ENCODE measurements at places on chromosomes 5 and 9. TPM values are rescaled to one million over a fixed set of nuclear protein-coding genes. Genes with fewer than 3 reads are reported as not detected.

DNA sequence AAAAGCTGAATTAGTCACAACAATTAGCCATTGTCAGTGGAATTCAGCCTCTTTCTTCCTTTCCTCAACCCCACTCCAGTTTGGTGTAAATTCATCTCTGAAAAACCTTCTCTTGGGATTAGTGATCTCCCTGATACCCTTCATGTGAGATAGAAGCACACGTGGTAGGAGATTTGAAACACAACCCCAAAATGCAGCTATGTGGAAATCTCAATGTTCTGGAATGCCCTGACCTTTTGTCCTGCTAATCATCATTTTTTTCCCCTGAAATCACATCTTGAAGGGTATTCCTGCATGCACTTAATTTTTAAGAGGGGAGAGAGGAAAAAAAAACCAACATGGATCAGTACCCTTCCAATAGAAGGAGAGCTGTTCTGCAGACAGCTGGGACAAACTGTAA, 612.6 kb downstream of the EBF1 start:
- no peak for DNase-seq
- H3K4me3 ChIP-seq, result no peak overlapping the region
- H3K4me1 ChIP-seq, result no peaks in the 10 kb centered on the region

- no peak for DNase-seq
- H3K27me3 ChIP-seq, result no peaks in the 10 kb centered on the region
- H3K4me1 ChIP-seq, result peaks cover 5% of the 10 kb centered on the region
- H3K4me3 ChIP-seq, result no peak overlapping the region
- H3K36me3 ChIP-seq, result no peaks in the 10 kb centered on the region
Observed at GRCh38 chr5:67094476-67095300, 101.9 kb downstream of the CD180 start.

GRCh38 chr9:84304166-84304565, 36.4 kb downstream of the SLC28A3 start:
- no peak overlapping the region for H3K27ac ChIP-seq
- no peaks in the 10 kb centered on the region for H3K27me3 ChIP-seq
- no peak for DNase-seq
- H3K4me3 ChIP-seq, result no peak overlapping the region

DNA sequence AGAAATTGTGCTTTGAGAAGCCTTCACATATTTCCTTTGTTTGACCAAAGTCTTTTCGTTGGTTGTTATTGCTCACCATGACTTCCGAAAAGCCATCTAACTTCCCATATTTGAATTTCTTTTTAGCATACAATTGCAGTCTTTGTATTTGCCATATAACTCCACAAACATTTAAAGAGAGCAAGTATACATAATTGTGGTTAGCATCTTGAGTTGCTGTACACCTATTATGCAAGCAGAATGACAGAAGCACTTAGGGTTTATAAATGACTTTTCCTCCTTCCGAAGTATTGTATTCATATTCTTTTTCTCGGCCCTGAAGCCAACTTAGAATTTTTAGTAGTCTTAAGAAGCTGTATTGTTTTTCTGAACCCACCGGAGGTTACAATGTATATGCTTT, 250.4 kb downstream of the RFK start:
- H3K4me1 ChIP-seq, result no peaks in the 10 kb centered on the region
- no peak overlapping the region for H3K4me3 ChIP-seq
- peaks cover 9% of the 10 kb centered on the region for H3K36me3 ChIP-seq
- H3K27ac ChIP-seq, result no peak overlapping the region
- H3K27me3 ChIP-seq, result no peaks in the 10 kb centered on the region
- no peak for DNase-seq

GRCh38 chr9:126421567-126422428, 95.2 kb downstream of the MVB12B start:
- no peak overlapping the region for H3K27ac ChIP-seq
- no peak overlapping the region for H3K4me3 ChIP-seq
- DNase-seq, result no peak

- no peak overlapping the region for H3K27ac ChIP-seq
- H3K4me1 ChIP-seq, result no peaks in the 10 kb centered on the region
- no peak overlapping the region for H3K4me3 ChIP-seq
- peaks cover 6% of the 10 kb centered on the region for H3K27me3 ChIP-seq
- DNase-seq, result peak; percentile 61
- H3K36me3 ChIP-seq, result no peaks in the 10 kb centered on the region
Observed at GRCh38 chr9:112925058-112925641, 34.5 kb upstream of the SLC46A2 start.

- H3K36me3 ChIP-seq, result peaks cover 19% of the 10 kb centered on the region
- H3K27ac ChIP-seq, result no peak overlapping the region
- DNase-seq, result no peak
- H3K27me3 ChIP-seq, result no peaks in the 10 kb centered on the region
Observed at GRCh38 chr5:6616632-6617031, 16.2 kb downstream of the NSUN2 start.

GRCh38 chr9:18324928-18325745, 148.8 kb upstream of the ADAMTSL1 start:
- no peak for DNase-seq
- H3K27ac ChIP-seq, result no peak overlapping the region
- H3K4me3 ChIP-seq, result no peak overlapping the region
- H3K36me3 ChIP-seq, result no peaks in the 10 kb centered on the region

GRCh38 chr9:34996905-34997279, 7.3 kb downstream of the DNAJB5 start:
- DNase-seq, result peak; percentile 93
- H3K27me3 ChIP-seq, result no peaks in the 10 kb centered on the region
- no peak overlapping the region for H3K4me3 ChIP-seq
- H3K27ac ChIP-seq, result peak overlapping the region; percentile 86
- peaks cover 8% of the 10 kb centered on the region for H3K4me1 ChIP-seq

DNA sequence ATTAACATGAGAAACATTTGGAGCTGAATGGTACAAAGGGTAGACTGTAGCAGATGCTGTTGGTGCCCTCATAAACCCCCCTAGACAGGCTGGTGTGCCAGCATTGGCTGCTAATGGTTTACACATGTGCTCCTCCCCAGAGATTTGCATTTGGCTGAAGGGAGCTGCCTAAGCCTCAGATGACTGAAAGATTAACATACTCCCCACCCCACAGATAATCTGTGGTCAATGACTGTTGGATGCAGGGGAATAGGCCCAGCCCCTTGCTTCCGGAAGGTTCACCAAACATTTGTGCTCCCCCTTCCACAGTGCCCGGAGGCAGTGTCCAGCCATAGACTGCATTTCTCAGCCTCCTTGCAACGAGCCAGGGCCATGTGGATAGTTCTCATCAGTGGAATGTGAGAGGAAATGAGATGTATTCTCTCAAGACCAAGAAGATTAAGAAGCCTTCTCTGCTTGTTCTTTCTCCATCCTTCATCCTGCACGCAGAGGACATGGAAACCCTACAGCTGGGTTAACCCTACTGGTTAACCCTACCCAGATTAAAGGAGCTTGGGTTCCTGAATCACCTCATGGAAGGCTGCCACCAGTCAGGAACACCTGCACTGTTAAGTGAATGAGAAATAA, 79.6 kb downstream of the PHAX start:
- H3K27ac ChIP-seq, result no peak overlapping the region
- no peaks in the 10 kb centered on the region for H3K4me1 ChIP-seq
- no peaks in the 10 kb centered on the region for H3K27me3 ChIP-seq
- no peak overlapping the region for H3K4me3 ChIP-seq
- H3K36me3 ChIP-seq, result no peaks in the 10 kb centered on the region

DNA sequence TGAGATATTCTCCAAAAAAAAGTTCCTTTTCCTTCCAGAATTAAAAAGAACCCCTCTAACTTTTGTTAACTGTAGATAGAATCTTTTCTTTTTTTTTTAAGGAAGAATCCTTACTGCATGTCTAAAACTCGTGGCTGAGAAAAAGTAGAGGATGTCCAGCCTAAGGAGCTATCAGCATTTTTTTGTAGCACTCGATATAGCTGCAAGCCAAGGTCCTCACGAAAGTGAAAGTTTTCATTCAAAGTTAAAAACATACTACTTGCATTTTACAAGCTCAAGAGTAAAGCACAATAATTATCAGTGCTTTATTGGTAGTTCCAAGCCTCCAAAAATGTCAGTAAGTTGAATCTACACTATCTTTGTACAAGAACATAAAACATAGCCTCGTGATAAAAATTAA, 28.7 kb upstream of the ZSWIM6 start:
- DNase-seq, result no peak
- peaks cover 2% of the 10 kb centered on the region for H3K4me1 ChIP-seq
- no peak overlapping the region for H3K4me3 ChIP-seq
- no peaks in the 10 kb centered on the region for H3K36me3 ChIP-seq

DNA sequence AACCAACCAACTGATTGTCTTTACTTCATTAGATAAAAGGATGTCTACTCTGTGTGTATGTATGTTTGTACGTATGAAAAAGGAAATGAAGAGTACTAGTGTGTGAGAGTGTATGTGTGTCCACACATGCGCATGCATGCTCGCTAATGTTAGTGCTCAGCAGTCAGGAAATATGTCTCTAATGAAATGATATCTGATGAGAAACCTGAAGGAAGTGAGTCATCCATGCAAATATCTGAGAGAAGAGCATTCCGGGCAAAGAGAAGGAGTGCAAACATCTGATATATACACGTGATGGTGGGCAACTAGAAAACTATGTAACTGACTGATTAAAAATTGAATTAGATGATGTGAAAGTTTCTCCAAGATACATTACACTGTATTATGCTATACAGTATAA, 29.6 kb upstream of the UGCG start:
- no peak overlapping the region for H3K27ac ChIP-seq
- DNase-seq, result no peak
- H3K4me1 ChIP-seq, result no peaks in the 10 kb centered on the region
- no peaks in the 10 kb centered on the region for H3K27me3 ChIP-seq

DNA sequence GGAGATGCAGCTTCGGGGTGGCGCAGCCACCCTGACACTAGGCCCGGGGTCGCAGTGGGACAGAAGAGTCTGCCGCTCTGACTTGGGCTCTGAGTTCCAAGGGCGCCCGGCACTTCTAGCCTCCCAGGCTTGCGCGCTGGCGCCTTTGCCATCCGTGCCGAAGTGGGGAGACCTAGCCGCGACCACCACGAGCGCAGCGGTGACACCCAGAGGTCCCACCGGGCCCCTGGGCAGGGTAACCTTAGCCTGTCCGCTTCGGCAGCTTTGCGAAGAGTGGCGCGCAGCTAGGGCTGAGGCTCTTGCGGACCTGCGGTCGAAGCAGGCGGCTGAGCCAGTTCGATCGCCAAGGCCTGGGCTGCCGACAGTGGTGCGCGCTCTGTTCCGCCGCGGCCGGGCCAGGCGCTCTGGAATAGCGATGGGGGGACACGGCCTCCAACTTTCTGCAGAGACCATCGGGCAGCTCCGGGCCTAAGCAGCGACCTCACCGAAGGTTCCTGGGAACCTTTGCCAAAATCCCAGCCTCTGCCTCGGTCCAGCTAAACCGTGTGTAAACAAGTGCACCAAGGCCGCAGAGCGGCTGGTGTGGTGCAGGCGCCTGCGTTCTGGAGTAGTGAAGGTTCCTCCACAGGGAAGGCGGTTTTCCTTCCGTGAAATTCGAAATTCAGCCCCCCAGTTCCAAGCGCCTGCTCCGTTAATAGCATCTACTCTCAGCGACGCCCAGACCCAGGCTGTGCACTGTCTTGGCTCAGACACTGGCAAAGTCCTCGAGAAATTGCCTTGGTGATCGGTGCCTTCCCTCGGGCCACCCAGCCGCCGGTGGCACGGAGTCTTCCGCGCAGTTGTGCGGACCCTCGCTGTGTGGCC, 7.4 kb downstream of the TLX3 start:
- DNase-seq, result no peak
- H3K27me3 ChIP-seq, result peaks cover 92% of the 10 kb centered on the region
- H3K27ac ChIP-seq, result no peak overlapping the region
- no peaks in the 10 kb centered on the region for H3K36me3 ChIP-seq

DNA sequence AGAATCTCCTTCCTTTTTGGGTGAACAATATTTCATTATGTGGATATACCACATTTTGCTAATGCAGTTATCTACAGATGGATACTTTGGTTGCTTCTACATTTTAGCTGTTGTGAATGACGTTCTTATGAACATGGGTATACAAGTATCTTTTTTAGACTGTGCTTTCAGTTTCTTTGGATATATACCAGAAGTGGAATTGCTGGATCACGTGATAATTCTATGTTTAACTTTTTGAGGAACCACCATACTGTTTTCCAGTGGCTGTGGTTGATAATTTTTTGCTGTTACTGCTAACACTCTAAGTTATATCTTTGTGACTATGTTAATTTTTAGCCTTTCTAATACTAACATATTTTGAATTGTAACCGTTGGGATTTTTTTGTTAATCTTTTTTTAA, 12.5 kb downstream of the WDR70 start:
- peaks cover 23% of the 10 kb centered on the region for H3K36me3 ChIP-seq
- H3K27me3 ChIP-seq, result no peaks in the 10 kb centered on the region
- no peak overlapping the region for H3K27ac ChIP-seq
- H3K4me1 ChIP-seq, result no peaks in the 10 kb centered on the region
- DNase-seq, result no peak
- no peak overlapping the region for H3K4me3 ChIP-seq

DNA sequence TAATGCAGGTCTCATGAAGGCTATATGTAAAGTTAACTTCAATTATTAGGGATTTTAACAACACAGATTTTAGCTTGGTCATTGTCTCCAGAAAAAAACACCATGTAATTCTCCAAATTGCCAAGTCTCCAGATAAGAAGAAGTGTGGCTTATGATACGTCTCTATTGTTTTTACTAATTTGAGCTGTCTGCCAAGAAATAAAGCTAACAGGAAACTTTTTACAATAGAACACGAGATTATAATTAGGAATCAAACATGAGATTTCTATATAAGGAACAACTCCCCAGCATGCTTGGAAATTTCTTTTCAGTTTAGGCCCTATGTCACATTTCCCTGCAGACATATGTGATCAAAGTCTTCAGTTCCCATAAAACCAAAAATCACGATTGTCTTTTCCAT, 142.7 kb downstream of the MCTP1 start:
- no peaks in the 10 kb centered on the region for H3K36me3 ChIP-seq
- H3K27ac ChIP-seq, result no peak overlapping the region
- DNase-seq, result no peak

GRCh38 chr5:171635028-171635427, 150.6 kb upstream of the SMIM23 start:
- no peak for DNase-seq
- H3K27ac ChIP-seq, result no peak overlapping the region
- no peaks in the 10 kb centered on the region for H3K36me3 ChIP-seq
- no peaks in the 10 kb centered on the region for H3K4me1 ChIP-seq

DNA sequence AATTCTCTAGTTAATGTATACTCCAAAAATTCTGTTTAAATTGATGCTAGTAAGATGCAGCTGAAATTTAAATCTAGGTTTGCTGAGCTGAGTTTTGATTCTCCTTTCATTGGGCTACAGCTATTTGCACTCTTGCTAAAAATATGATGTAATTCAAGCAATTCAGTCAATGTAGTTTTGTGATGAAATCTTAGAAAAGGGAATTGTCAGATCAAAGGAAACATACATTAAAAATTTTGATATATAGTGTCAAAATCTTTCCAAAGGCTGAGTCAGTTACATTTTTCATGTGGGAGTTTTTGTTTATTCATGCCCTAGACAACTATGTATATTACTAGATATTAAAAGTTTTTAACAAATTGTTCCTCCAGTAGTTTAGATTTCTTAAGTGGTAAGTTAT, 334.9 kb upstream of the DAB2 start:
- no peak for DNase-seq
- H3K4me1 ChIP-seq, result no peaks in the 10 kb centered on the region
- no peaks in the 10 kb centered on the region for H3K36me3 ChIP-seq
- no peak overlapping the region for H3K27ac ChIP-seq
- no peak overlapping the region for H3K4me3 ChIP-seq

CCDC187 gene
- 0.01 TPM for polyA plus RNA-seq

TMEM174 gene
- not detected for polyA plus RNA-seq

FSD1L gene
- polyA plus RNA-seq, result 3.3 TPM

SPATA31C1 gene
- polyA plus RNA-seq, result not detected

WNK2 gene
- 101 TPM for polyA plus RNA-seq

MARCOL gene
- polyA plus RNA-seq, result not detected

TAF9 gene
- polyA plus RNA-seq, result 68.2 TPM

Data from small intestine (tissue), 16 donors.